ENCODE measurements at places on chromosomes 5 and 9. TPM values are rescaled to one million over a fixed set of nuclear protein-coding genes. Genes with fewer than 3 reads are reported as not detected.

DNA sequence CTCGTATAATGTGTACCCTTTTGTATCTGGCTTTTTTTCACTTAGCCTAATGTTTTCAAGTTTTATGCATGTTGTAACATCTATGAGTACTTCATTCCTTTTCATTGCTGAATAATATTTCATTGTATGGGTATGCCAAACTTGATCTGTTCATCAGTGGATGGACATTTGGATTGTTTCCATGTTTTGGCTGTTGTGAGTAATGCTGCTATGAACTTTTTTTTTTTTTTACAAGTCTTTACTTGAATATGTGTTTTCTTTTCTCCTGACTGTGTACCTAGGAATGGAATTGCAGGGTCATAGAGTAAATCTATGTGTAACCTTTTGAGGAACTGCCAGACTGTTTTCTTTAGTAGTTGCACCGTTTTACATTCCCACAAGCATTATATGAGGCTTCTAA lies 52.4 kb downstream of the MTREX start:
- DNase-seq = no peak

DNA sequence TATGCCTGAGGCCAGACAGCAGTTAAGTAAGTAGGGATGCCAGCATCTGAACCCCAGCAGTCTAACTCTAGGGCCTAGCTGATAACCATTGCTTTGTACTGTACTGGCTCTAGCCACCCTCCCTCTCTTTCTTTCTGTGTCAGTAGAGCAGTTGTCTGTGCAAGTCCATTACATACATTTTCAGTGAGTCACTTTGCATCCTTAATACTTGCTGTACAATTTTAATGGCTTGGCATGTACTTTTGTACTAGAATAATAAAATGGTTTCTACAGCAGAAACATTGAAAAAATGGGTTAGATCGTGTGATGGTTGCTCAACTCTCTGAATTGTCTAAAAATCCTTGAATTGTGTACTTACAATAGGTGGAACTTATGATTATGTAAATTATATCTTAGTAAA lies 1.5 kb upstream of the TTC39B start:
- DNase-seq = no peak

DNA sequence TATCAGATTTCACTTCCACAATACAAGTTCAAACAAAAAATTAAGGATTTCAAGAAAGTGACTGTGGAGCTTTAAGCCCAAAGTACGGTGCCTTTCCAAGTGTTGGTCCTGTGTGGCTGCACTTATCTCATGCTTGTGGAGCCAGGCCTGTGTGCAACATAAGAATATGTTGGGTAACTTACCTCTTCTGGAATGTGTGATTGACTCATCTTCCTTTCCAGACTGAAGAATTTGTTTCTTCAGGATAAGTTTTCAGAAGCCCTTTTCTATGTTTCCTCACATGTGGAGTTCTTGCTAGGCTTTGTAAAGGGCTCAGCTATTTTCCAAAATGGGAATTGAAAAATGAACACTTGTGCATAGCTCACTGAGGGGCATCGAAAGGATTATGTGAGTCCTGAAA lies 485.1 kb upstream of the PAPPA start:
- no peak for DNase-seq

DNA sequence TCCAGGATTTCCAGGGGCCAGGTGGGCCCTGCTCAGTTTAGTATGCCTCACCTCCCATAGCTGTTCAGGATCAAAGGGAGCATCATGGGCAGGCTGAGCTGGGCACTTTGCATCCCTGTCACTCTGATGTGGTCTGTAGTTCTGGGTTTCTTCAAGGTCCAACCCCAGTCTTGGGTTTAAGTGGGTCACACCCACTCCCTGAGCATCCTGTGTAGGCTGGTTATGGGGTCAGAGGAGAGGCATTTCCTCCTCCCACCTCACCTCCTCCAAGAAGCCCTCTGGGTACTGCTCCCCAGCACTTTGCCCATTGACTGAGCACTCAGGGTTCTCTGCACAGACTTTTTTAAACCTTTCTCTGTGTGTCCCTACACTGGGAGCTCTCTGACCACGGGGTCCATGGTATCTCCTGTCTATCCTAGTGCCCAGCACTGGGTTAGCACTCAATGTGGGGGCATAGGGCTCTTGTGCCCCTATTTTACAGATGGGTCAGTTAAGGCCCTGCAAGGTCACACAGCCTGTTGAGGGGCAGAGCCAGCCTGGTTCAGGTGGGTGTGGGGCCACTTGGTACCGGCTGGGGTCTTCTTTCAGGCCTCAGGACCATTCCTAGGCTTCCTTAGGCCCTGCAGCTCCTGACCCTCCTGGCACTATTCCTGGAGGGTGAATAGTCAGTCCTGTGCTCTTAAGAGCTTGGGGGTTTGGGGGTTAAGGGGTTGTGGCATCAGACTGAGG lies 19.0 kb downstream of the CXXC5 start:
- DNase-seq = no peak

DNA sequence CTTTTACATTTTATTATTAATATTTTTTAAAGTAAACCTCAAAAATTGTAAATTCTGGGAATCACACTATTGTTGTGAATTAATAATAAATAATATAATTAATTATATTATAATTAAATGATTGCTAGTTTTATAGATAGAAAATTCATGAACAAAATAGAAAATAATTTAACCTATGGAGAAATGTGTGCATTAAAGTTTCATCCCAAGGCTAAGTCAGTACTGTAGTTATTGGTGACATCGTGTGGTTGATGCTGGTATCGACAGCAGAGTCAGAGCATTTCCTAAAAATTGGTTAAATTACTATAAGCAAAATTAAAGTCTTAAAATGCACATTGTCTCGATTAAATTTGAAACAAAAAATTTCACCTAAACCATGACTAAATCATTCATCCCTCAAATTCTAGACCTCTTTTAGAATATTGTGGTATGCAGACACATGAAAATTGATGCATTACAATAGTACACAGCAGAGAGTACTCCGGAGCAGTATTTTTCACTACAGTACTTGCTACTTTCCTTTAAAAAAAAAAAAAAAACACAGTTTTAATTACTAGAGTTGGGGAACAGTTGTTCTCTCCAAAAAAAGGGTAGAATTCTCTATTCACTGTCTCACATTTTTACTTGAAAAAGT lies 73.9 kb downstream of the RORB start:
- DNase-seq = no peak

- DNase-seq = no peak
These were observed 66.3 kb downstream of the FBXL7 start for GRCh38 chr5:15566306-15566705.

CD72 gene
- total RNA-seq = 5.5 TPM

PCDHGA5 gene
- total RNA-seq = 8.8 TPM

AQP7 gene
- total RNA-seq = 36.7 TPM

FBXW2 gene
- 65.5 TPM for total RNA-seq

RARS1 gene
- total RNA-seq = 70.2 TPM

FLT4 gene
- total RNA-seq = 11.7 TPM
